ENCODE measurements at places on chromosomes 7 and 10. TPM values are rescaled to one million over a fixed set of nuclear protein-coding genes. Genes with fewer than 3 reads are reported as not detected.

Gene PDK4
- total RNA-seq = 0.67 TPM

Gene HTR5A
- not detected for total RNA-seq

Gene LHPP
- 27.4 TPM for total RNA-seq

Gene CYCS
- 45.3 TPM for total RNA-seq

Gene AOAH
- total RNA-seq = 78.5 TPM

Gene PMS2
- 20.0 TPM for total RNA-seq

Gene UPK3B
- total RNA-seq = 9.3 TPM

All from T-cell (primary cell).